AG04449 (cell line): ENCODE measurements at places on chromosomes 1 and 21.

- no peak for DNase-seq
Measured at GRCh38 chr21:35562876-35563275, 497.4 kb downstream of the SETD4 start.

DNA sequence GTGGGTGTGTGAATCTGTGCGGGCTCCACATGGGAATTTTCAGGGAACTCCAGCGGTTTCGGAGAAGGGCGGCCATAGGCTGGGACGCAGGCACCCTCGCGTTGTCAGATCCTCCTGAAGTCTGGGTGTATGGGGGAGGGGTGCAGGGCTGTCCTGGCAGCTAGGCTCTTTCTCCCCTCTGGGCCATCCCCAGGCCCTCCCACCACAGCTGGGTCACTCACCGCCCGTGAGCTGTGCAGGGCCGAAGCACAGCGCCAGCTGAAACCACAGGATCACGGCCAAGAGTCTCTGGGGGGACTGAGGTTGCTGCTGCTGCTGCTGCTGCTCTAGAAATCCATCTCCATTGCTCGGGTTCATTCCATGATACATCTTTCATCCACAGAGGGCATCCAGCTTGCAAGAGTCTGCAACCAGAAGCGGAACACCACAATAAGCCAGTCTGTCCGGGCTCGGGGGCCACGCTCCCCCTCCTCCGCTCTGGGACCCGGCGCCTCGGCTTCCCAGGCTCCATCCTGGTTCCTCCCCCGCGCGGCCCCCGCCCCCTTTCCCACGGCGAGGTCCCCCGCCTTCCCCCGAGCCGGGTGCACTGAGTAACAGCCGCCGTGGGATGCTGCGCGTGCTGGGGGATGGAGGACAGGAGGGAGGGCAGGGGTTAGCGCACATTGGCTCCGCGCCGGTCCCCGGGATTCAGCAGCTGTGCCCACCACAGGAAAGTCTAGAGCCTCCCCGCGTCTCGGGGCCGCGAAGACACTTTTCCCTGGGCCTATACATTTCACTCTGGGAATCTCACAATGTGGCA lies 720 bp downstream of the SUSD4 start:
- DNase-seq, result no peak

GRCh38 chr21:15004721-15005370 lies 60.0 kb downstream of the NRIP1 start:
- DNase-seq, result no peak

DNA sequence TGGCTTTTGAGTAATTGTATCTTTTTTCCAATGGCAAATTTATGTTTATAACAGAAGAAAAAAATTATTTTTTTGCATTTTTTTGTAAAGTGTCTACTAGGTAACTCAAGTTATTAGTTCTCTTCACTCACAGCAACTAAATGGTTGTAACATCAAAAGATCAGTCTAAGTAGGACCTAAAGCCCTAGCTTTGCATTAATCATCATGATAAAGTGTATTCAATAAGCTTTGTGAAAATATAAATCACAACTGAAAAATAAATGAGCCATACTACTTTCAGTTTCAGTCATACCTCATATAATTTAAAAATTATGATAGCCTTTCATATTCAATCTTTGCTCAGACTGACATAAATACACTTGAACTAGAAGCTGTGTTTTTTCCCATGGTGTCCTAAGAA lies 6.9 kb downstream of the TAF5L start:
- no peak for DNase-seq

- DNase-seq, result no peak
Measured at GRCh38 chr1:183368213-183369108, 49.7 kb downstream of the NMNAT2 start.

DNA sequence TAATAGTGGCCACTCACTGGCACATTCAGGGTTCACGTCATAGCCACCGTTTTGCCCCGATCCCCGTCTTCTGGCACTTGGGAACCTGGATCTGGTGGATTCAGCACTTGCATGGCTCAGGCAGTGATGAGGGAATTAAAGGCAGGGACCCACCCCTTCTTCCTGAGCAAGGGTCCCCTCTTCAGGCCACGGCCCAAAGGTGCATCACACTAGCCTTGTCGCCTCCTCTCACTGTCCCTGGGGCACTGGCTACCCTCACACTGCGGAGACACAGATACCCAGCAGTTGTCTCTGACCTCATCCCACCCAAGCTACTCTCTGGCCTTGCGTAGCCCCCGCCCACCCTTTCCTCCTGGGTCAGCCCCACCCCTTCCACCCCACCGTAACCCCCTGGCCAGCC lies 19.9 kb upstream of the LDLRAP1 start:
- DNase-seq, result no peak

GRCh38 chr1:61167309-61167708 lies 84.9 kb downstream of the NFIA start:
- DNase-seq, result no peak

- DNase-seq, result no peak
Measured at GRCh38 chr1:162029157-162029556, 5.5 kb upstream of the OLFML2B start.

GRCh38 chr1:18882486-18882885 lies 19.9 kb downstream of the ALDH4A1 start:
- no peak for DNase-seq

DNA sequence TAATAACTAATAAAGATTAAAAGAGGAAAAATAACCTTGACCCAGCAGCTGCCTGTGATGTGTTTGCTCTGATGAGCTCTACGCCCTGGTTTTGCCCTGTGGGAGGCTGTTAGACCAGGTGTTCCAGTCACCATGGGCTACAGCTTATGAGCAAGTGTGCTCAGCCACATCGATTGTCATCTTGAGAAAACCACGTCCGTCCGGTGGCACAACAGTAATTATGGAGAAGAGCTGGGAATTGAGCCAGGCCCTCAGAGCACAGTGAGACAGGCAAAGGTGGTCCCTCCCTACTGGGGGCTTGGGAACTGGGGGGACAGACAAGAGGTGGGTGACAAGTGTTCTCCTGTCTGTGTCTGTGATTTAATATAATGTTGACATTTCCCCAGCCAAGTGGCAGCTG lies 420.5 kb downstream of the MATN1 start:
- DNase-seq, result no peak

DNA sequence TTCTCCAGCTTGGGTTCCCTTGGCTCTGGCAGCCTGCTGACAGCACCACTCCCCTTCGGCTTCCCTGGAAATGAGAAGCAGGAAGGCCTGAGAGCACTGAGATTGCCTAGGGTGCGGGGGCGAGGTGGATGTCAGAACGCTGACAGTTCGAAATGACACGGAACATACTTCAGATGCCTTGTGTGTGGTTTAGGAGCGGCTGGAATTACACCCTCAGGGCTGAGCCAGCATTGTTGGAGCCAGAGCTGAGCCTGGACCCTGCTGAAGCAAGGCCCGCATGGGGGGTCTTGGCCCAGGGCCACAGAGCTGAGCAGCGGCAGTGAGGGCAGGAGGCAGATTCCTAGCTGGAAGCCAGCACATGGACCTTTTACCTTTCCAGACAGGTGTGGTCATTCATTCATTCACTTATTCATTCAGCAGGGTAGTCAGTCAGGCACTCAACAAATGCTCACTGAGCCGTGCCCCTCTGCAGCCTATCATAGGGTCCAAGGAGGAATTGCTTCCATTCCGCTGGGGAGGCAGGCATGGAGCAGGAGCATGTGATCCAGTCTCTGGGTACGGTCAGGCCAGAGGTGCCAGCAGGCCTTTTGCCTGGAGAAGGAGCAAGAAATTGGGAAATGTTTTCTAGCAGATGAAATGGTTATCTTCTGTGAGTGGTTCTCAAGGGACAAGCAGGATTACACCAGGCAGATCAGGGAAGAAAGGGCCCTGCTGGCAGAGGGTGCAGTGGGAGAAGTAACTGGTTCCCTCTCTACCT lies 6.6 kb upstream of the FOXE3 start:
- DNase-seq, result peak; percentile 41

DNA sequence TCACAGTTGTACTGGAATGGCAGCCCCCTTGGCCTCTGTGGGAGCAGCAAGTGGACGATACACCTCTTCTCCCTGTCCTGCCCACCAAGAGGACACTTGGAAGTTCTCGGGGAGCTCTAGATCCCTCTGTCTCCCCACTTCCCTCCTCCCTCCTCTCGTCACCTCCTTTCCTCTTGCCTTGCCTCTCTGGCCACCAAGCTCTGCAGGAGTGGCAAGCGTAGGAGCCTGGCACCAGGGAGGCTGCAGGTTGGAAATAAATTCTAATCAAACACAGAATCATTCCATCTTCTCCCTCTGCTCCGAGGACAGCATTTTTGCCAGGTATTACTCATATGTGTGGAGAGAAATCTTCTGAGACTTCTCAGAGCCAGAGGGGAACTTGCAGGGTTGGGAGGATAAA lies 20.8 kb downstream of the CAMK2N1 start:
- DNase-seq, result no peak

GRCh38 chr1:222123111-222123510 lies 381.2 kb upstream of the DUSP10 start:
- no peak for DNase-seq

DNA sequence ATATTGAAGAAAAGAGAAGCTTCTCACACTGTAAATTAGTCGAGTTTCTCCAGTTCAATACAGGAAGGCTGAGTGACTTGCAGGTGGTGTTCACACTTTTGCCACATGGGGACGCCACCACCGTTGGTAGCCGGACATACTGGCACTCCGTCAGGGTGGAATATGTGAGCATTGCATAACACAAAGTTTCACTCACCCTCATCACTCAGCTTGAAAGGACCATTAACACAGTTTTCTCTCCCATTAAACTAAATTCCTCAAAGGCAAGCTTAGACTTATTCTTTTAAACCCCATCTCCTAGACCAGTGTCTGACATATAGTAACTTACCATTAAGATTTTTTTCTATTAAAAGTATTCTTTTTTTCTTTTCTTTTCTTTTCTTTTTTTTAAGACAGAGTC lies 105.3 kb upstream of the SERBP1 start:
- peak; percentile 49 for DNase-seq

DNA sequence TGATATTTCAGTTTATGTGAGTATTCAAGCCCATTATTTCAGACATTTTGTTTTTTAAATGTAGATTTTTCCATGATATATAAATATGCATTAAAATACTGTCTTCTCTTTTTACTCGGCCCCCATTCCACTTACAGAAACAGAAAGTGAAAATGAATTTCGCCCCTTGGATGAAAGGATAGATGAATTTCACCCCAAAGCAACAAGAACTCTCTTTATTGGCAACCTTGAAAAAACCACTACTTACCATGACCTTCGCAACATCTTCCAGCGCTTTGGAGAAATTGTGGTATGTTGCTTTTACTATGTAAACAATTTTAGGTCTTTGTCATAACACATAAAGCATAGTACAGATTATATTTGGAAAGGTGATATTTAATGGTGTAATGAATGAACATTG lies 59.9 kb downstream of the ZBTB17 start:
- DNase-seq, result no peak

DNA sequence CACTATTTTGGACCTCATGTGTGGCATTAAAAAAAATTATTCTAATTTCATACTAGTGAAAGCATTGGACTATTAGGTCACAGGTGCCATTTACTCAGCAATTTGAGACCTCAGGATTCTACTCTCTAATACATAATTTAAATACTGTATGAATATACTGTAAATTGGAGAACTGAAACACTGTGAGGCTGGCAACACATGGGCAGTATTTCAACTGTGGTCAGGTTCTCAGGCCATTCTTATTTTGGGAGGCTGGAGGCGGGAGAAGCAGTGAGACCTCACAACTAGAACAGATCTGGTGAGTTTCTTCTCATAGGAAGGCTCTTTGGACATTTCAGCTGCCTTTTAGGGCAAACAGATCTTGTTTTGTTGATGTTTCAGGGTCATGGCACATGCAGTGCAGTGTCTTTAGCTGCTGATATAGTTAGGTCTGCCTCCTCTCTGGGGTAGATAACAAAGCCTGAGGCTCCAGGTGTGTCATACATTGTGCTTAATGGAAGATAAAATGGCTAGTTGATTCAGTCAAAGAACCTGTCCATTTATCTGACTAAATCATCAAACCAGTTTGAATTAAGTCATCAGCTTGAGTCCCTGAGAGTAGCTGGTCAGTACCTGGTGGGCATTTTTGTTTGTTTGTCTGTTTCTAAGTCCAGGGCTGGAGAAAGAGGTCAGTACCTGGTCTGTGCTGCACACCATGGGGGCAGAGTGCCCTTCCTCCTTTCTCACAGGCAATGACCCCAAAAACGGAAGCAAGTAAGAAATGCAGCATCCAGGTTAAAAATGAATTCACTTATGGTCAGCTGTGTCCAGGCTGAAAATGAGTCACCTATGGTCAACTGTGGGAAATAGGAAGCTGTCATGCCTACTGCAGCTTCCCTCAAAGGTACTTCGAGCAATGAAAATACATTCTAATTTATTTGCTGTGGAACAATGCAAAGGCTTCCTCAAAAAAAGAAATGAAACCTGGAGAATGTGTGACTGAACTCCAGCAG lies 216.2 kb downstream of the SDCCAG8 start:
- DNase-seq, result no peak

- no peak for DNase-seq
Measured at GRCh38 chr1:87023326-87023725, 108.9 kb downstream of the HS2ST1 start.

DNA sequence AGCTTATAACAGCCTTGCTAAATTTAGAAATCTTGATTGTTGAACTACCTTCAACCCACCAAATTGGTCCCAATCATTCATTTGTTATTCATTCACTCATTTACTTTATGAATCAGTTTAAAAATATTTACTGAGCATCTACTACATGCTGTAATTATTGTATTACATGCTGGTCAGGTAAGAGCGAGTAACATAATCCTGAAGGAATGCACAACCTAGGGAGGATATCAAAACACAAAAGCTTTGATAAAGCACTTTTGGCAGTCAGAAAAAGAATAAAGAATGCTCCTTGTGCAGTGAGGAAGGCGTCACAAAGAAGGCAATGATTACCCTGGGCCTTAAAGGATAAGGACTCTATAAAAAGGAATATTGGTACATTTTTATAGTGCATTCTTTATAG lies 518.9 kb upstream of the NR5A2 start:
- DNase-seq, result no peak

DNA sequence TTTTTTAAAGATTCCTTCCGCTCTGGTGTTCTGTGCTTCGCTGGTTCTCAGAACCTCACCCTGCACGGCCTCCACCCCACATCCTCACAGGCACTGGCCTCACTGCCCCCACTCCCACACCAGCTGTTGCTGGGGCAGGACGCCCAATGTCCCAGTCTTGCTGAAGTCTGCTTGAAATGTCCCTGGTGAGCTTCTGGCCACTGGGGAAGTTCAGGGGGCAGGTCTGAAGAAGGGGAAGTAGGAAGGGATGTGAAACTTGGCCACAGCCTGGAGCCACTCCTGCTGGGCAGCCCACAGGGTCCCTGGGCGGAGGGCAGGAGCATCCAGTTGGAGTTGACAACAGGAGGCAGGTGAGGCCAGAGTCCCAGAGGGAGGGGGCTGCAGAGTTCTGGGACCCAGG lies at the start of gene C1QA:
Gene C1QA, plus strand, starts transcription at position 276 of the 400 bp plus-strand sequence. CDS start 989 bp downstream, outside the sequence.
- DNase-seq, result no peak
